ENCODE measurements at places on chromosomes 5 and 9.

GRCh38 chr9:9016597-9016996 lies 1217.0 kb upstream of the DMAC1 start:
- no peak for DNase-seq

- no peak for DNase-seq
Measured at GRCh38 chr5:62661126-62661525, 82.5 kb downstream of the LRRC70 start.

DNA sequence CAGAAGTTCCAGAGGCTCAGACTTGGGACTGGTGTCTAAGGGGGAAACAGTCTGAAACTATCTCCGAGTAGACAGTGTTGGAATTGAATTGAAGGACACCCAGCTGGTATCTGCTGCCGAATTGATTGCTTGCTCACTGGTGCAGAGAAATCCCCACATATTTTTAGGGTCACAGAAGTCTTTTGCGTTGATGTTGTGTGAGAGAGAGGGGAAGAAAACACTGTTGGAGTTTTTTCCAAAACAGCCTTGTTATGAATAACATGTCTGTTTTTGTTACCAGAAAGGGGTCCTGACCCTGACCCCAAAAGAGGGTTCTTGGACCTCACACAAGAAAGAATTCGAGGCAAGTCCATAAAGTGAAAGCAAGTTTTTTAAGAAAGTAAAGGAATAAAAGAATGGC lies 81.3 kb downstream of the ALDH7A1 start:
- no peak for DNase-seq

- no peak for DNase-seq
Measured at GRCh38 chr9:136603901-136604814, 58.3 kb upstream of the NOTCH1 start.

DNA sequence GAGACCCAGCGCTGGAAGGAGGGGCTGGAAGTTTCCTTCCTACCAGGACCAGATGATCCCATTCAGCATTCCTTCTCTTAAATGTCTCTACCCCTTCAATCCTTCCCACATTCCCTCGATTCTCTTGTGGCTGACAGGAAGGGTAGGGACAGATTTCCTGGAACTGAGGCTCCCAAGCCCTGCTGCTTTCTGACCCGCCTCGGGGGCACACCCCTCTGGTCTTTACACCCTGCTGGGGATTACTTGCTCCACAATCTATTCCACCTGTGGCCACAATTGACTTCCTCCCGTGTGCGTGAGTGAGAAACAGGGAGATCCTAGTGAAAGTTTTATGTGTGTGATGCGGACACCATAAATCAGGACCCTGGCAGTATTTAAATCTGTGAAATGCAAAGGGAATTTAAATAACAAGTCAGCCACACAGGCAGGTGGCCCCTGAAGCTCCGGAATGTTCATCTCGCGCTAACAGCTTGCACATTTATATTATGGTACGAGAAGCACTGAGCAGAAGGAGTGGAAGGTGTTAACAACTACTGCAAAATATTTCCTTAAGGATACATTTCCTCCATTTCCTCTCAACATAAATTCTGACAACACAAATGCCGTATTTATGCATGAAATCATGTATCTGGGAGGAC lies 237.5 kb downstream of the SLIT3 start:
- no peak for DNase-seq

GRCh38 chr9:134175291-134175807 lies 11.0 kb upstream of the RNU6ATAC start:
- no peak for DNase-seq

- DNase-seq: no peak
Measured at GRCh38 chr5:35898952-35899660, 39.3 kb downstream of the CAPSL start.

DNA sequence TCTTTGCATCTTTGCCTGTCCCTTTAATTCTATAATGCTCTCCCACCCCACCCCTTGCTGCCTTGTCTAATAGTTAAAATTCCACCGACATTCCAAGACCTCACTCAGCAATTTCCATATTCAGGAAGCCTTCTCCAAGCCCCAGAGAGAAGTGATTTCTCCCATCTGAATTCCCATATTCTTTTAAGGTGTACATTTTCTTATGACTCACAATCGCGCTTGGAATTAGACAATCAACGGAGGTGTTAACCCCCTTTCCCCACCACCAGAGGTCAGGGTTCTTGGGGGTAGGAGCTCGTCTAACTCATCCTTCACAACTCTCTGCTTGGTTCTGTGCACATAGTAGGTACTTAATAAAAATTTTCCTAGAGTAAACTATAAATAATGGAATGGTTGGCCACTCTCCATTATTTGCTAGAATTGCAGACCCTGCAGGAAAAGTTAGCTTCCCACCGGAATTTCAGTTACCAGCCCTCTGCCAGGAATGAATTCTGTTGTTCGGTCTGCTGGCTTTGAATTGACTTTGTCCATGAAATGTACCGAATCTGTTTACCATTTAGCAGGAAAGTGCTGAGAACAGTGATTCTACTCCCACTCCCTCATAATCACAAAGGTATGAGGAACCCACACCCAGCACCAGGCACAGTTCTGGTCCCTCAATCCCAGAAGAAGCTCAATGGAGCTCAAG lies 5.0 kb downstream of the KCNIP1 start:
- DNase-seq: no peak

DNA sequence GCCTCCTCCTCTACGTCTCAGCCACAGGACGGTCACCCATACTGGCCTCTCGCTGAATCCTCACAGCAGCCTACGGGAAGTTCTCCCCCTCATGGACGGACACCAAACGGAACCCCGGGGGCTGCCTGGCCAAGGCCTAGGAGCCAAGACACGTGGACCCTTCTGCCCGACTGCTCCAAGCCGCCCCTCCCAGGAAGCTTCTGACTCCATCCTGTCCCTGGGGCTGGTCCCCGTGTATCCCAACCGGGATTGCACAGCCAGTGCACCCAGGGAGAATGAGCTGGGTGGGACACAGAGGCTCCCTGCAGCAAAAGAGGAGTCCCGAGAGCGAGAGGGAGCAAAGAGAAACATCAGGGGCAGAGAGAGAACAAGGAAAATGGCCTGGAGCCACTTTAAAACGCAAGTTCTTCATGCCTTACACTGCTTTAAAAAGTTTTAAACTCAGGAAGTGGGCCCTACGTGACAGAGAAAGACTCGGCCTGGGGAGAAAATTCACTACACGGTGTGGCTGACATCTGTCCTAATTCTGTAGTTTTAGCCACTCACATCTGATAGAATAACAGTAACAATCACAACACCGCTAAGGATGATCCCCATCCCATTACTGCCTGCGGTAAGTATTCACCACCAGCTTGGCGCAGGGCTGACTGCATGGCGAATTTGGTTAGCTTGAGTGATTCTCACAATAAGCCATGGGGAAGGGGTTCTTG lies 3.0 kb downstream of the FAM78A start:
- peak; percentile 56 for DNase-seq

- DNase-seq: no peak
Measured at GRCh38 chr9:129933185-129934040, 98.2 kb downstream of the USP20 start.

- DNase-seq: no peak
Measured at GRCh38 chr5:94376672-94377345, 241.6 kb downstream of the KIAA0825 start.

DNA sequence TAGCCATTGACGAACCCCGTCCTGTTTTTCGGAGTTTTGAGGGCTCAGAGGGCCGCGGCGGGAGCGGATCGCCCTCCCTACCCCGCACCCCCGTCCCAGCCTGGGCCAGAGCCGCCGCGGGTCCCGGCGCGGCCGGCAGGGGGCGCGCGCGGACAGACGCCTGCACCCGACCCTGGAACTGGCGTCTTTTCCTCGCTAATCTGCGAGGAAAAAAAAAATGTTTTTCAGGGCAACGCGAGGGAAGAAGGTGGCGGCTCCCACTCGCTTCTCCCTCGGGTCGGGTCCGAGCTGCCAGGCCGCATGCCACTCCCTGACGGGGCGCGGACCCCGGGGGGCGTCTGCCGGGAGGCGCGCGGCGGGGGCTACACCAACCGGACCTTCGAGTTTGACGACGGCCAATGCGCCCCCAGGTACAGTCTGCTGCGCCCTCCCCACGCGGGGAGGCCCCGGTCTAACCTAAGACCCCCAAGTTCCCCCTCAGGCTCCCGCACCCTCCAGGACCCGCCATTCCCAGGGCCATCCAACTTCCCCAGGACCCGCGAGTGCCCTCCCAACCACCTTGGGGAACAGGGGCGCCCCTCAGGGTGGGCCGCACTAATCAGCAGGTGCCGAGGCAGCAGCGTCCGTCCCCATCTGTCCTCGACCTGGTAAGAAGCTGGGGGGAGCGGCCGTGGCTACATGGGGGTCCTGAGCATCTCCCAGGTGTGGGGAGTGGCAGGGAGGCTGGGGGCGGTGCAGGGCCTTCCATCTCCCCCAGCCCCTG lies at the start of gene KCNT1:
Gene KCNT1, plus strand, starts transcription at position 227 of the 763 bp plus-strand sequence. Its CDS starts 74 bp downstream, at position 301.
- peak; percentile 82 for DNase-seq

- DNase-seq: no peak
Measured at GRCh38 chr5:95735406-95735805, 4.3 kb downstream of the RHOBTB3 start.

GRCh38 chr5:35956429-35956828 lies 18.0 kb upstream of the CAPSL start:
- no peak for DNase-seq

GRCh38 chr5:160375166-160375565 lies 4.7 kb upstream of the C1QTNF2 start:
- no peak for DNase-seq

DNA sequence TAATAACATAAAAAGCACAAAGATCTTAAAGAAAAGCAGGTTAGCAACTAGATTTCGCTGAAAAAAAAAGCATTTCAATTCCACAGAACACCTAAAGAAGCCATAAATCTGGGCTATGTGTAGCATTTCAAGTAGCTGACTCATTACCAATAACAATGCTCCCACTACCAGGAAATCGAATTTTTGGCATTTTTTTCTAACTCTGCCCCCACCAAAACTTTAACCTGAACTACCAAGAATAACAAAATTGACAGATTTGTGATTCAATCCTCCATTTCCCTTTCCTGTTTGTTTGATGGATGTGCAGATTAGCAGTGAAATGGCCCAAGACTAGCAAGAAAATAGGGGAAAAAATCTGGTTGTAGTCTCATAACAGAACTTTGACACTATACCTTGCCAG lies 180.2 kb downstream of the RASEF start:
- DNase-seq: no peak

GRCh38 chr9:113763429-113763828 lies 112.7 kb upstream of the ZNF618 start:
- no peak for DNase-seq

- DNase-seq: no peak
Measured at GRCh38 chr5:178312880-178313282, 80.3 kb upstream of the PHYKPL start.

GRCh38 chr9:113901221-113901688 lies 25.1 kb downstream of the ZNF618 start:
- no peak for DNase-seq

DNA sequence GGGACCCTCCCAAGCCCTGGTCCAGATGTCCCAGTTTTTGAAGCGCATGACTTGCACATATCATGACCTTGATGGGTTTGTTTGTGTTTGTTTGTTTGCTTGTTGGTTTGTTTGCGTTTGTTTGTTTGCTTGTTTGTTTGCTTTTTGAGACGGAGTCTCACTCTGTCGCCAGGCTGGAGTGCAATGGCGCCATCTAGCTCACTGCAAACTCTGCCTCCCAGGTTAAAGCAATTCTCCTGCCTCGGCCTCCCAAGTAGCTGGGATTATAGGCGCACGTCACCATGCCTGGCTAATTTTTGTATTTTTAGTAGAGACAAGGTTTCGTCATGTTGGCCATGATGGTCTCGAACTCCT lies 13.0 kb upstream of the UBAC1 start:
- DNase-seq: no peak

DNA sequence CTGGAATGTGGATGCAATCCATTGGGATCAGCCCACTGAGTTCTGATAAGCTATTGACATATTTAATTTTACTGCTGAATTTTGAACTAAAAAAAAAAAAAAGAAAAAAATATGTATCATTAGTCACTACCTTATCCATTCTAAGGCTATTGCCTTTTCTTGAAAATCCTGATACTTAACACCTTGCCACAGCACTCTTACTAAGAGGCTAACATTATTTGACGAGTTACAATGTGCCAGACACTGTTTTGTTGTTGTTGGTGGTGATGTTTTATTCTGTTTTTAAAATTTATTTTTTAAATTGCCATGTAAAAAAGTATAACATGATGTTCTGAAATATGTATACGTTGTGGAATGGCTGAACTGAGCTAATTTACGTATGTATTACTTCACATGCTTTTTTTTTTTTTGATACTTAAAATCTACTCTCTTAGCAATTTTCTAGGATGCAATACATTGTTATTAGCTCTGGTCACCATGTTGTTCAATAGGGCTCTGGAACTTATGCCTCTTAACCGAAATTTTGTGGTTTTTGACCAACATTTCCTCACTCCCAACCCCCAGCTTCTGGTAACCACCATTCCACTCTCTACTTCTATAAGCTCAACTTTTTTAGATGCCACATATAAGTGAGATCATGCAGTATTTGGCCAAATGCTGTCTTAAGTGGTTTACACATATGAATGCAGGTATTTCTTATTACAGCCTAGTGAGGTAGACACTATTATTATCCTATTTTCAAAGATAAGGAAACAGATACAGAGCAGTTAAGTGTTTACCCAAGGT lies 134.8 kb upstream of the PCA3 start:
- no peak for DNase-seq

DNA sequence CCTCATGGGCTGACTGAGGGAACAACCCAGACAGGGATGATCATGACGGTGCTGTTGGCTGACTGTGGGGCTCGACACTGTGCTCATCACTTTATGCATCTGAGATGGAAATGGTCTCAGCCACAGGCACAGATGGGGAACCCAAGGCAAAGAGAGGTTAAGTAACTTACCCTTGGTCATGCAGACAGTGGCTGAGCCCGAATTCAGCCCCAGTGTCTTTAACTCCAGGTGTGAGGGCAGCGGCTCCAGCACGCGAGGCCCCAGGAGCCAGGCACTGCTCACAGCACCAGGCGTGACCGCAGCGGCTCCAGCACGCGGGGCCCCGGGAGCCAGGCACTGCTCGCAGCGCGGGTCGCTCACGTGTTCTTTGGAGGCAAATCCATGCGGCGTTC lies 45.3 kb upstream of the FCN1 start:
- no peak for DNase-seq

DNA sequence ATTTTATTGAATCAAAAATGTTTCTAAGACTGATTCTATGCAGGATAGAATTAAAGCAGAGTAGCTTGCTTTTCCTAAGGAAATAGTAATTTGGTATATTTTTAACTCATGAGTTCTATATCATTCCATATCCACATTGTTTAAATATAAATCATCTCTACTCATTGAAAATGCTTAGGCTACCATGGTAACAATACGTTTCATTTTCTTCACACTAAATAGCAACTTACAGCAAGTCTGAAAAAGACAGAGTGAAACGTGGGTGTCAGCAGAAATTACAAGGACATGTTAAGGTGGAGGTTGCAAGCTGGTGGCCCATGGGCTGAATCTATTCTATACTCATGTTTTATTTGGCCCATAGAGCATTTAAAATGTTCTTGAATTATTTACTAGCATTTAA lies 487.9 kb downstream of the ARHGEF28 start:
- DNase-seq: no peak

GRCh38 chr9:88534456-88535225 lies at the start of gene NXNL2:
Gene NXNL2, plus strand, starts transcription at chr9:88535178. Its CDS starts 257 bp downstream, at chr9:88535435.
- peak; percentile 62 for DNase-seq

Measured in activated naive CD8-positive, alpha-beta T cell treated with anti-CD3 and anti-CD28 coated beads, Interleukin-2, amount 10 ng/mL, durations not matched to agents 7 days and 5 days (primary cell).